ENCODE measurements at places on chromosomes 3 and 15.

DNA sequence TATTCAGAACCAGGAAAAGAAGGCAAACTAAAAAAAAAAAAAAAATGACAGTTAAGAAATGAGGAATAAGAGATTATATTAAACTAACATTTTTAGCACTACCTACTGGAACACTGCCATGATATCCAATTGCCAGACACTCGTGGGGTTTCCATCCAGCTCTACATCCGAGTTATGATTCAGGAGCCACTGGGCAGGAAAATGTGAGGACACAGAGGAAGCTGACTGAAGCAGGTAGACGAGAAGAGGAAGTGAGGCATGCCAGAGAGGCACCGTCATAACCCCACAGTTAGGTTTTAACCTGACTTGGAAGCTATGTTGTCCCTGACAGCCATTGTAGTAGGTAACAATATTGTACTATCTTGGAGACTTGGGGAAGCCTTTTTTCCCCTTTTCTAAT lies 495.0 kb downstream of the NLGN1 start:
- no peak for DNase-seq

DNA sequence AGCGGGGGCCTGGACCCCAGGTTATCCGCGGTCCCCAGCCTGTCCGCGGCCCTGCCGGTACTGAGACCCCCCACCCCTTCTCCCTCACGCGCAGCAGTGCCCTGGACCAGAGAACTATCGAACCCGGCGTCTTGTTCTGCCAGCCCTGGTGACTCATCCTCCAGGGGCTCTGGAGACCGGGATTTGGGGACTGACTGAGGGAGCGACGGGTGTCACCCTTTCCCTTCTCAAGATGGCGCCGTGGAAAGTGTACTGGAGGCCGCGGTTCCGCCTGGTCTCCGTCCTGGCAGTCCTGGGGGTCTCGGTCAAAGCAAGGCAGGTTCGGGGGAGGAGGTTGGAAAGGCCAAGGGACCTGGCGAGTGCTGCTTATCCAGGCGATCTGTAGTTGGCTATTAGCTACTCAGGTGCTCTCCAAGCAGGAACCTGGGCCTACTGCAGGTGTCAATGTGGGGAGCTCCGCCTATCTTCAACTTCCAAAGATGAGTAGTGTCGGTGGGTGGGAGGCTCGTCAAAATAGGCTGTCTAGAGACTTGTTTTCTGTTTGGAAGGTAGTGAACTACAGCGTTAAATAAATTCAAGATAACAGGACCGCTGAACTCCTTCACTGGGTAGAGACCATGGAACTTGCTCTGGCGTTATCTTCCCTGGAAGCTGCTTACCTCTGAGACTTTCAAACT lies 790 bp downstream of the RAB5A start:
- peak; percentile 22 for DNase-seq

- no peak for DNase-seq
Observed at GRCh38 chr15:66862940-66863335, 160.9 kb downstream of the SMAD6 start.

- DNase-seq, result no peak
Observed at GRCh38 chr3:31714495-31715280, 182.0 kb downstream of the STT3B start.

GRCh38 chr15:94031072-94031471 lies 200.3 kb upstream of the MCTP2 start:
- DNase-seq, result no peak
